Thoracic aorta (tissue), 2 donors: ENCODE measurements at places on chromosomes 2 and 18.

DNA sequence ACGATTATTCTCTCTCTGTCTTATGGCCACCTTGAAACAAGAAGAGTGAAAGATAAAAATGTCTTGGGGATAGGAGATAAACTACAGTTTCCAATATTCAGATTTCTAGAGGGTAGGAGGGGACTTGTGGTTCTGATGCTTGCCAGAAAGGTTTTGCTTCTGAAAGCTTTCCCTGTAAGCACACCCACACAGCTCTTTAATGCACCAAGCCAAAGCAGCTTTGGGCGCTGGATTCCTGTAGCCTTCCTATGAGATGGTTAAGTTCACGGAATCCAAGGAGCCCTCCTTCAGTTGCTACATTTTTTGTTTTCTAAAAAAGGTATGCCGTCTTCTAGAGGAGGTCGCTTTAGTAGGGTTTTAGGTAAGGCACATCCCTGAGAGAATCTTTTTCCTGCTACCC lies 4.9 kb downstream of the LRRTM1 start:
- no peak for DNase-seq
- no peak overlapping the region for H3K4me3 ChIP-seq
- no peaks in the 10 kb centered on the region for H3K36me3 ChIP-seq
- no peaks in the 10 kb centered on the region for H3K27me3 ChIP-seq
- H3K27ac ChIP-seq = no peak overlapping the region

DNA sequence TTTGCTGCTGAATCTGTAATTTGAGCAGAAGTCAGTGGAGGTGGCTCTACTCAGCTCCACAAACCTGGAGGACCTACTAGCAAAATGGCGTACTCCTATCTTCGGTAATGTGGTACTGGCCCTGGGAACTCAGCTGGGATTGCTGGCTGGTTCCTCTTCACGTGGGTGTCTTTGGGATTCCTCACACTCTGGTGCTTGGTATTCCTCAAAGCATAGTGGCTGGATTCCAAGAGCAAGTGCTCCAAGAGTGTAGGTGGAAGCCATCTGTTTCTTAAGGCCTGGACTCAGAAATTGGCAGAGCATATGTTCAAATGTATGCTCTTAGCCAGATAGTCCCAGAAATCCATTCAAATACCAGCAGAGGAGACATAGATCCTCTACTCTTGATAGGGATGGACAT lies 281.9 kb upstream of the CDH7 start:
- H3K4me1 ChIP-seq = no peaks in the 10 kb centered on the region
- H3K36me3 ChIP-seq = no peaks in the 10 kb centered on the region
- no peak overlapping the region for H3K27ac ChIP-seq
- no peak for DNase-seq

- no peak overlapping the region for H3K4me3 ChIP-seq
- H3K27me3 ChIP-seq = no peaks in the 10 kb centered on the region
- no peaks in the 10 kb centered on the region for H3K4me1 ChIP-seq
- H3K36me3 ChIP-seq = no peaks in the 10 kb centered on the region
- no peak overlapping the region for H3K27ac ChIP-seq
Observed at GRCh38 chr2:626491-627339, 50.5 kb downstream of the TMEM18 start.

DNA sequence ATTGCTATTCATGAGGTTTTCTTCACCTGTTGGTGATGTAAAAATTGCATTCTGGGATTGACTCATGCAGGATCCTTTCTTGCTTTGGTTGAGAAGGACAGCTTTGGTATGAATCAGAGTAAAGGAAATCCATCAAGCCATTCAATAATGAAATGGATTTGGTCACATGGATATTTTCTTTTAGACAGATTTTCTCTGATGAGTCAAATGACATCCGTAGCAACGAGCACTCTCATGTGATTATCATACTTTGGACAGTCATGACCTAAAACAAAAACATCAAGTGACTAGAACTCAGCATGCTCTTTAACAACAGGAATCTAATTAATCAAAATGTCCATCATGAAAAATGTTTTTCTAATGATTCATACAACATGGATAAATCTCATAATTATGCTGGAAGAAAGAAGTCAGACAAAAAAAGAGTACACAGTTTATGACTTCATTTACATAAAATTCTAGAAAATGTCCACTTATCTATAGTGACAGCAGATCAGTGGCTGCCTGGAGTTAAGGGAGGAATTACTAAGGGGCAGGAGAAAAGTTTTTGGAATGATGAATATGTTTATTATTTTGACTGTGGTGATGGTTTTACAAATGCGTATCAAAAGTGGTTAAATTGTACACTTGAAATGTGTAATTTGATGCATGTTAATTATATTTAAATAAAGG lies 30.7 kb downstream of the TRAK2 start:
- H3K4me1 ChIP-seq = peaks cover 57% of the 10 kb centered on the region
- no peaks in the 10 kb centered on the region for H3K27me3 ChIP-seq
- no peaks in the 10 kb centered on the region for H3K36me3 ChIP-seq
- H3K4me3 ChIP-seq = no peak overlapping the region
- DNase-seq = no peak

DNA sequence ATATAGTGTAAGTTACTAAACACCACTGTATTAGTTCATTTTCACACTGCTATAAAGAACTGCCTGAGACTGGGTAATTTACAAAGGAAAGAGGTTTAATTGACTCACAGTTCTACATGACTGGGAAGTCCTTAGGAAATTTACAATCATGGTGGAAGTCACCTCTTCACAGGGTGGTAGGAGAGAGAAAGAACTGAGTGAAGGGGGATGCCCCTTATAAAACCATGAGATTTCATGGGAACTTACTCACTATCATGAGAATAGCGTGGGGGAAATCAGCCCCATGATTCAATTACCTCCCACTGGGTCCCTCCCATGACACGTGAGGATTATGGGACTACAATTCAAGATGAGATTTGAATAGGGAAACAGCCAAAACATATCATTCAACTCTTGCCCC lies 618.0 kb downstream of the NYAP2 start:
- no peak overlapping the region for H3K27ac ChIP-seq
- no peak for DNase-seq
- no peak overlapping the region for H3K4me3 ChIP-seq
- no peaks in the 10 kb centered on the region for H3K36me3 ChIP-seq
- H3K4me1 ChIP-seq = no peaks in the 10 kb centered on the region
- H3K27me3 ChIP-seq = no peaks in the 10 kb centered on the region

GRCh38 chr18:41324020-41324791 lies 630.8 kb upstream of the PIK3C3 start:
- H3K4me1 ChIP-seq = no peaks in the 10 kb centered on the region
- H3K27me3 ChIP-seq = no peaks in the 10 kb centered on the region
- no peak overlapping the region for H3K27ac ChIP-seq
- H3K36me3 ChIP-seq = no peaks in the 10 kb centered on the region

DNA sequence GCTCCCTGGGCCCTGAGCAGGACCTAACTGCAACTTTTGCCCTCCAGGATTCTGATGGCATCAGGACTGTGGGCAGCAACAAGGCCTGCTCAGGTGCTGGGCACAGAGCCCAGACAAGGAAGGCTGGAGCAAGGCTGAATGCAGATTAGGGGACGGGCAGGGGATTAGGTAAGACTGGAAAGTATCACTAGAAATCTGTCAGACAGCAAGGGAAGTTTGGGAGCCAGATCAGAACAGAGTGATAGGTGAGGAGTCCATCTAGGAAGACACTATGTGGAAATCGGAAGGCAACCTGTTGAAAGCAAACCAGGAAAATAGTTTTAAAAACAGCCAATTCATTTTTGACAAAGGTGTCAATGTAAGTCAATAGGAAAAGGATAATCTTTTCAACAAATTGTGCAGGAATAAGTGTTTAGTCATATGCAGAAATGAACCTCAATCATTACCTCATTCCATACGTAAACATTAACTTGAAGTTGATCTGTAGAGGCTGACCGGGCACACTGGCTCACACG lies 56.4 kb upstream of the STPG4 start:
- DNase-seq = no peak
- H3K4me1 ChIP-seq = no peaks in the 10 kb centered on the region
- H3K36me3 ChIP-seq = no peaks in the 10 kb centered on the region
- H3K27me3 ChIP-seq = no peaks in the 10 kb centered on the region

DNA sequence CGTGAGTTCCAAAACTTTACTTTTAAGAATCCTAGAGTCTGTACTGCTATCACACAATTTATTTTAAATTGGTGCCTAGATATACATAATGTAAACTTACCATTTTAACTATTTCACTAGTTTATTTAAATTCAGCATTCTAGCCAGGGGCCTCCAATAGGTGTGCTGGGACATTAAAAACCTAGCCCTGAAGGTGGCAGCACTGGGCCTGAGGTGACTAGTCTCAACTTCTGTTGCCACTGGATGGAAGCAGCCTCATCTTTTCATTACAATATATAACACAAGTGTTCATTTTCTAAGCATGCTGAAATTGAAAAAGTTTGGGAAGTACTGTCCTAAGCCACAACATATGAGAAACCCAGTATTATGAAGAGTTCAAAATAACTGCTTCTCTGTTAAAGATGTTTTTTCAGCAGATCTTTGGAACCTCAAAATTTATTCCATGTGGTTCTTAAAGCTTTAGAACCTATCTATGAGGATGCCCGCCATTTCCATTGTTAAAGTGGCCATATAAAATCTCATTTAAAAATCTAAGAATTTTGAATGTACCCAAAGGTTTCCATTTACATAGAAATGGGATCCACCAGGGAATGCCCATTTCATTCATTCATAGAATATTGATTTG lies 2.9 kb upstream of the RBBP8 start:
- H3K4me1 ChIP-seq = no peaks in the 10 kb centered on the region
- H3K27me3 ChIP-seq = no peaks in the 10 kb centered on the region
- H3K27ac ChIP-seq = no peak overlapping the region
- no peaks in the 10 kb centered on the region for H3K36me3 ChIP-seq

GRCh38 chr2:62309081-62309464 lies 113.2 kb downstream of the B3GNT2 start:
- H3K27me3 ChIP-seq = no peaks in the 10 kb centered on the region
- peaks cover 24% of the 10 kb centered on the region for H3K4me1 ChIP-seq
- no peak for DNase-seq
- H3K36me3 ChIP-seq = no peaks in the 10 kb centered on the region
- no peak overlapping the region for H3K27ac ChIP-seq
- H3K4me3 ChIP-seq = no peak overlapping the region

- H3K4me3 ChIP-seq = no peak overlapping the region
- no peaks in the 10 kb centered on the region for H3K36me3 ChIP-seq
- H3K27me3 ChIP-seq = no peaks in the 10 kb centered on the region
- no peaks in the 10 kb centered on the region for H3K4me1 ChIP-seq
- H3K27ac ChIP-seq = no peak overlapping the region
Observed at GRCh38 chr2:62036761-62037250, 131.3 kb downstream of the COMMD1 start.

GRCh38 chr2:227370092-227370491 lies 9.0 kb downstream of the TM4SF20 start:
- H3K4me1 ChIP-seq = peaks cover 46% of the 10 kb centered on the region
- H3K36me3 ChIP-seq = no peaks in the 10 kb centered on the region
- no peak for DNase-seq
- H3K4me3 ChIP-seq = no peak overlapping the region

- H3K27me3 ChIP-seq = no peaks in the 10 kb centered on the region
- no peaks in the 10 kb centered on the region for H3K36me3 ChIP-seq
- no peak overlapping the region for H3K4me3 ChIP-seq
- no peak overlapping the region for H3K27ac ChIP-seq
Observed at GRCh38 chr2:64826703-64827102, 162.5 kb upstream of the SLC1A4 start.

GRCh38 chr2:205545971-205546816 lies 136.1 kb upstream of the NRP2 start:
- no peak overlapping the region for H3K4me3 ChIP-seq
- H3K36me3 ChIP-seq = no peaks in the 10 kb centered on the region
- no peaks in the 10 kb centered on the region for H3K27me3 ChIP-seq
- H3K27ac ChIP-seq = no peak overlapping the region
- no peak for DNase-seq
- H3K4me1 ChIP-seq = peaks cover 4% of the 10 kb centered on the region

DNA sequence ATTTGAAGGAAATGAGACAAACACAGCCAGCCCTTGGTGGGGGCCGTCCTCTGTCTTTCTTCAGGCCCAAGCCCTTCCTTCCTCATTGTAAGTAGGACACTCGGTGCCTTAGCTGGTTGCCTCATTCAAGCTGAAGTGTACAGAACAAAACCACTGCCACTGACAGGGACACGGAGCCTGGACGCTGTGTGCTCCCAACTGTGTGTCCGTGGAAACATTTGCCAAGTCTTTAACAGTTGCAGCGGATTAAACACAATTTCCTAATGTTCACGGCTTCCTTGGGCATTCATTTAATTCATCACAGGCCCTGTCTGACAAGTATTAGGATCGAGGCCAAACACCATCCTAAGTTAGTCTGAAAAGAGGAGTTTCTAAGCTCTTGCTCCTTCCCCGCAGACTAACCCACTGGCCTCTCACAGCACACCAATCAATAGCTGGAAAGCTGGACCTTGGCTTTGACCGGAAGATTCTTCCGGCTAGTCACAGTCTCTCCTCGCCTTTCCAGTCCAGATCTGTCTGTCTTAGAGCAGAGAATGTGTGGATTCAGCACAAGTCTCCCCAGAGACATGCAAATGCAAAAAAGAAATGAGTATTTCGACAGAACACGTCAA lies 68.7 kb upstream of the ACSL3 start:
- DNase-seq = no peak
- H3K4me1 ChIP-seq = peaks cover 29% of the 10 kb centered on the region
- no peaks in the 10 kb centered on the region for H3K27me3 ChIP-seq
- H3K4me3 ChIP-seq = peak overlapping the region; percentile 7

GRCh38 chr2:135152361-135152760 lies 100.3 kb downstream of the RAB3GAP1 start:
- DNase-seq = no peak
- H3K27me3 ChIP-seq = no peaks in the 10 kb centered on the region
- H3K4me1 ChIP-seq = no peaks in the 10 kb centered on the region
- H3K36me3 ChIP-seq = peaks cover 39% of the 10 kb centered on the region
- no peak overlapping the region for H3K27ac ChIP-seq
